ENCODE measurements at places on chromosomes 3 and 15.

DNA sequence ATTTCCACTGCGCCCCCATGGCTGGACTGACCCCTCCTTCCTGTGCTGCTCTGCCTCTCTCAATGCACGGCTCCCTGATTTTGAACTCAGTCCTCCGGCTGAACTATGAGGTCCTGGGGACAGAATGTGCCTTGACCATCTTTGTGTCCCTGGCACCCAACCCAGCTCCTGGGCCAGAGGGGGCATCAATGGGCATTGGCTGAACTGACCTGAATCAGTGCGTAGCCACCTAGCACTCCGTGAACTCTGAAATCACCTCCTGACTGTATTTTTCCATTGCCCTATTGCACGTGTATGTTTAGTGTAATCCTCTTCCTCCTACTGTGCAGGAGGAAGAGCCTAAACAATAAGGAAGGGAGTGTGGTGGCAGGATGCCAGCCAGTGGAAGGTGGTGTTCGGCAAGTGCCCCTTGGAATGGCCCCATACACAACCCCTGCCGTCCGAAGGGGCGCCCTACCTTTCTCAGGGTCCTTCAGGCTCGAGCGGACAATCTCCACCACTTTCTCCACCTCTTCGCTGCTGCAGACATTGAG is 33.5 kb downstream of the BDH1 start:
- DNase-seq, result no peak

DNA sequence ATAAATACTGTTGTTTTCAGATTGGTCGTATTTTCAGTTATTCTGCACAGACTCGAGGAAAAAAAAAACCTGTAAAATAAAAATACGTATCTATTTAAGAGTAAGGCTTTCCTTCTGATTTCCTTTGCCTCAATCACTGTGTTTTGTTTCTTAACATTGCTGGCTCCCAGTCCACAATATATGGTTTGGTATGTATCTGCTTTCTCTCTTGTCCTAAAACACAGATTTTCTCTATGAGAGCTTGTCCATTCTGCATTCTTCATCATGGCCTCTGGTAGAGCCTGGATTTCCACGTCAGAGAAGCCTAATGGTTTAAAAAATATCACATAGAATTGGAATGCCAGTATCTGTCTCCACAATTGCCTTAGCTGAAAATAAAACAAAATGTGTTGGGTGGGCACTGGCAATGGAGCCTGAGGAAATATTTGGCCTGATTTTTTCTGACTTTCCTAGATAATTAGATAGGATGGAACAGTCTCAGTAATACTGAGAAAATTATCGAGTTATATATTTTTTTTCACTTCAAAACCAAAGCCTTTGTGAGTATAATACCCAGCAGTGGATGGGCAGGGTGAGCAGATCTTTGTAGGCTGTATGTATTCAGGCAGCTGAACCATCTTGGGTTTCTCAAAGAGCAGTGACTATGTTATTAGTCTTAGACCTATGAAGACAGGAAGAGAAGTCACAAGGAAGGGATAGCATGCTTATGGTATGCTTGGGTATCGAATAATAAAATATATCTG is 1.9 kb downstream of the CD200 start:
- DNase-seq, result no peak

GRCh38 chr3:196314597-196314996 is 3.4 kb downstream of the DYNLT2B start:
- DNase-seq, result no peak

DNA sequence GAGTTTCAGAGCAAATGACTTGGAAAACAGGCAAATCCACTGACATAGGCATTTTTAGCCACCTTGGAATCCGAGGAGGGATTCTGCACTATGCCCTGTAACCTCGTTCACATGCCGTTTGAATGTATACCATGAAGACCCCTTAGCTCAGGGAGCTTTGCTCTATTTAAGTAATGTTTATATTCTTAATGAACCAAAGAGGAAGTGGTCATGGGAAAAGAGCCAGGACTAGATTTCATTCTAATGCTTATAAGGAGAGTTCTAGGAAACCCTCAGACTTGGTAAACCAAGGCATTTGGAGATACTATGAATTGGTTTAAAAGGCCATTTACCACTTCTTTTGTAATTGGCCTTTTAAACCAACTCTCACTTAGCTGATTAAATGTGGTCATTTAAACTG is 178.9 kb downstream of the IGF1R start:
- DNase-seq, result no peak

DNA sequence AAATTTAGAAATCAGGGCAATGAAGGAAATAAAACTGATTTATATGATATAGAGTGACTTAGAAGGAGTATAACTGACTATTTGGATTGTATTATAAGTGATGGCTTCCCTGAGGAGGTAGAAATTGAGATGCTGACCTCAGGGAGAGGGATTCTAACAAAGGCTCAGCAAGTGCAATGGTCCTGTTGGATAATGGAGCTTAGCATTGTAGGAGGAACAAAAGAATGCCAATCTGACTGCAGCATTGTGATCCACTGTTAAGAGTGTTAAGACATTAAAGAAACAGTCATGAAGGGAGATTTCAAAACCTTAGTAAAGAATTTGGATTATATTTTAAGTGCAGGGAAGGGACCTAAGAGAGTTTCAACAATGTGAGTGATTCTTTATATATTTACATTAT is 158.4 kb upstream of the NAALADL2 start:
- no peak for DNase-seq

DNA sequence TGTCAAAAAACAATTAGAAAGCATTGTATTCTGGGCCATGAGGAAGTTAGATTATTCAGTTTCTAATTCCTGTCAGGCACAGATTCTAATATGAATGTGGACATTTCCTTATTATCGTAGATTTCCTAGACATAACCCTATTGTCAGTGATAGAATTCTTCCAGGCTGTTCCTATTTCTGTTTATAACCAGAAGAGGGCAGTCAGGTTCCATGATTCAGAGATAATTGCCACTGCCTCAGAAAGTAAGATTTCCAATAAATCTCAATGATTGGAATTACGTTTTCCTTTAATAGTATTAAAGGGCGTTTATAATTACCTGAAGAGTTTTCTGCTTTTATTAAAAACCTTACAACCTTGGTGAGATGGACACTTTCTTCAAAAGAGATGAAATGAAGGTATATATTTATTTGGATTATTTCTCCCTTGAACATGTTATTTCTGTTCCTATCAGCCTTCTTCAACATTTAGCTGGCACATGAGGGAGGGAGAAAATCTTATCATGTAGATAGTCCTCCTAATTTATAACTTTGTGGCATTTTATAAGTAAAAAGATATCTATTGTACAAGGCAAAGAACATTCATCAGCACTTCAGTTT is 439.2 kb downstream of the MCTP2 start:
- DNase-seq, result no peak

GRCh38 chr15:92648190-92648875 is 7.2 kb downstream of the FAM174B start:
- no peak for DNase-seq

- peak; percentile 29 for DNase-seq
Observed at GRCh38 chr15:67914537-67915460, 75.0 kb upstream of the RNU6-1 start.

DNA sequence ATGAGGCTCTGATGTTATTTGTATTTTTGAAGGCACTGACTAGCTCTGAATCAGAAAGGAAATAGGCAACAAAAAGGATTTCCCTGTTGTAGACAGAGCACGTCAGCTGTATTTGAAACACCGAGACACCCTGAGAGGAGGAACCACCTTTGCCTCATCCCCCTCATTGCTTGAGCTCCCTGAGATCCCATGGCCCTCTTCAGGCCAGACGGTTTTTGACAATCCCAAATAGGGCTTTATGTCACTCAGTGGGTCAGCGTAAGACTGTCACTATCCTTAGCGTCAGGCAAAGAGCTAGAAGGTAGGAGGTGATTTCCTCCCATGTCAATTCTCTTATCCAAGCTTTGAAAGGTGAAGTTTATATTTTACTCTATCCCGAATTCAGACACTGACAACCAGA is 254.3 kb downstream of the ZNF621 start:
- no peak for DNase-seq

GRCh38 chr3:76107935-76108570 is 322.7 kb upstream of the ZNF717 start:
- DNase-seq, result no peak

- no peak for DNase-seq
Observed at GRCh38 chr15:95295896-95296625, 1034.4 kb upstream of the NR2F2 start.

DNA sequence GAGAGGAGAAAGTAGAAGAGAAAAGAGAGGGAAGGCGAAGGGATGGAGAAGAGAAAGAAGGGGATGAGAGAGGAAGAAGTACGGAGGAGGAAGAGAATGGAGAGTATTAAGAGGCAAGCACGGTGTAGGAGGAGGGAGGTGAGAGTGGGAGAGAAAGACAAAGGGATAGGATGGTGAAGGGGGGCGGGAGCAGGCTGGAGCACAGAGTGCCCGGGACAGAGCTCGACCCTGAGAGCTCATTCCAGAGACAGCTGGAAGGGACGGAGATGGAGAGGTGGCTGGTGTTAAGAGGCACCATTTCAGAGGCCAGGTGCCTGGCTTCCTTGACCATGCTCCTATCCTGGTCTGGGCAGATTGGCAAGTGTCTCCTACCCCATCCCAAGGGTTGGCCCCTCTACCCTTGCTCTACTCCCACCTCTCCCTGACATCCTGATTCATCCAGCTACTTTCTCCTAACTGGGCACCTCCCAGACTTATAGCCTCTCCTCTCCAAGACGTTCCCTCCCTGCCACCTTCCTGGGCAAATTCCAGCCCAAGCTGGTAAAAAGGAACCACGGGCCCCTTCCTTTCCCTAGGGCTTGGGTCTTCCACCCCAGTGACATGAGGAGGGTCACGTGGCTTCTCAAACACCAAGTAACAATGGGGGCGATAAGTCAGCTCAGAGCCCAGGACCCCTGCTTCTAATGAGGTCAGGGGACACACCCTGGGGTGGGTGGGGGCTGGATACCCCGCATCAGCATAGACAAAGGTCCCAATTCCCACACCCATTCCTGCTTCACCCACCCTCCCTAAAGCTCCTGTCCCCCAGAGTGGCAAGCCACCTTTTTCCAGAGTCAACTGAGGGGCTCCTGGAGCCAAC is 1.1 kb downstream of the CLCN2 start:
- no peak for DNase-seq

- DNase-seq, result no peak
Observed at GRCh38 chr3:130539005-130539404, 22.0 kb downstream of the COL6A6 start.

GRCh38 chr3:138748190-138748589 is 86.5 kb downstream of the PIK3CB start:
- DNase-seq, result no peak

DNA sequence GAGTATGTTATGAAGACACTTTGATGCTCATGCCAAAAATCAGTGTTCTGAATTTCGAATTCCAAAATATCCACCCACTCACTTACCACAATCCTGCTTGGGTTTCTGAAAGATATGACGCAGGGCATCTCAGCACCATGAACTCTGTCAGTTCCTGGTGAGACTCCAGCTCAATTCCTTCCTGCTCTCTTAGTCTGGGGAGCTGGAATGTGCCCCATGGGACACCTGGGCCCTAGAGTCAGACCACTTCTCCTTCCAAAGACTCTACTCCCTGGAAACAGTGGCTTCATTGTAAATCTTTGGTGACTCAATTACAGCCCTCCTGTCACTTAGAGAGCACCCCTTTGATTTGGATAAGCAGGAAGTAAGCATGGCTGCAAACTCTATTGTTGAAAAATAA is 50.5 kb downstream of the CD86 start:
- DNase-seq, result no peak

GRCh38 chr3:43786526-43787305 is 96.0 kb downstream of the ABHD5 start:
- DNase-seq, result peak; percentile 50

GRCh38 chr15:90222547-90222946 is 11.2 kb downstream of the CIB1 start:
- DNase-seq, result no peak

GRCh38 chr3:189714991-189715961 is 84.1 kb downstream of the TP63 start:
- no peak for DNase-seq

GRCh38 chr15:74396445-74397238 is 29.2 kb upstream of the CYP11A1 start:
- no peak for DNase-seq

GRCh38 chr3:112384769-112385168 is 51.8 kb downstream of the CD200 start:
- no peak for DNase-seq

DNA sequence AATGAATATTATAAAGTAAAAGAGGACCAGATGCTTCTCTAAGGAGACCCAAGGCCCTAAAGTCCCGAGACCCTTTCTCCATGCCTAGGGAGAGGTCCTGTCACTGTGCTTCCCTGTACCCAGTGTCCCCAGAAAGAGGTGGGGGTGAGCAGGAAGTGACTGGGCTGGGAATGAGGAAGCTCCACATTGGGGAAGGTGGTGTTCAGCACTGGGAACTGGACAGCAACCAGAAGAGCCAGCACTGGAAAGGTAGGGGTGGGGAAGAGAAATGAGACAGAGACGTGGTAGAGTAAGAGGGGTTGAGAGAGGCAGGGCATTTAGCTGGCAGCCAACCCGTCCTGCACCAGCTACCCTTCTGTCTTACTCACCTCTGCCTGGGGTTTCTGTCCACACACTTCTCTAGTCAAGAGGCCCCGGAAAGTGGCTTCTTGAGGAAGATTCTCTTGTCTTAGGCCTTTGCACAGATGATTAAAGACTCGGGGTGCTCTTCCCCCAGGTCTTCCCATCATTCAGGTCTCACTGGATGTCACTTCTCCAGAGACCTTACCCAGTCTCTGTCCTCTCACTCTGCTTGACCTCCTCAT is 12.2 kb downstream of the RRP9 start:
- DNase-seq, result no peak

DNA sequence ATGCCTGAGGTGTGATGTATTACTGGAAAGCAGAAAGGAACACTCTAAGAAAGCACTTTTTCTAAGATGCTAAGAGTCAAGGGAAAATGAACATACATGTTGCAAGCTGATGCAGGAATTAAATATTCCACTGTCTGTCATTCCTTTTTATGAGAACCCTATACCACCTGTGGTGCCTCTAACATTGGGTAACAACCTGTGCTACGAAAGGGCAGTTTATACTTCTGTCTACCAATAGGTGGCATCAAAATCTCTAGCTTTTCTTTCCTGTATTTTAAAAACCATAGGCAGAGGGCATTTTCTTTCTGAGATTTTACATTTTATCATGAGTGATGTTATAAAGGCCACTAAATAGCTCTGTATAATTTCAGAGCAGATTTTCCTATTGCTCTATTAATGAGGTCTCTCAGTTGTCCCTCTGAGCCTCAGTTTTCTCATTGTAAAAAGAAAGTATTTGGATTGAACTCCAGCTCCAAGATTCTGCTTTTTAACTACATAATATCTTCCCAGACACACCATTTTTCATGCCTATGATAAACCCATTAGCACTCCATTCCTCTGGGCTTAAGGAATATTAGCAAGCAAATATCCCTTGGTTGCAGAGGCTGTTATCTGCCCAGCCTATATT is 3.5 kb upstream of the CPNE4 start:
- no peak for DNase-seq

DNA sequence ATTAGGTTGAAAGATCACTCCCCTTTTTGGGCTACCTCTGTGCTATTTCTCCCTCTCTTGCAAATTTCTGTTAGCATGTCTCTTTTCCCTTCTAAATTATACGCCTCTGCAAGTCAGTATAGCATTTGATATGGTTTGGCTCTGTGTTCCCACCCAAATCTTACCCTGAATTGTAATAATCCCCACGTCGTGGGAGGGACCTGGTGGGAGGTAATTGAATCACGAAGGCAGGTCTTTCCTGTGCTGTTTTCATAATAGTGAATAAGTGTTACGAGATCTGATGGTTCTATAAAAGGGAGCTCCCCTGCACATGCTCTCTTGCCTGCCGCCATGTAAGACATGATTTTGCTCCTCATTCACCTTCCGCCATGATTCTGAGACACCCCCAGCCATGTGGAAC is 41.0 kb downstream of the TAMM41 start:
- DNase-seq, result no peak

Measured in ascending aorta (tissue), 2 donors.